ENCODE measurements at places on chromosomes 3 and 15. TPM values are rescaled to one million over a fixed set of nuclear protein-coding genes. Genes with fewer than 3 reads are reported as not detected.

The STX19 gene
- not detected for total RNA-seq

The CHST13 gene
- not detected for total RNA-seq

The IQCF5 gene
- total RNA-seq: not detected

The SPRED1 gene
- 28.4 TPM for total RNA-seq

The SLC51A gene
- not detected for total RNA-seq

The GPR176 gene
- total RNA-seq: 93.1 TPM

The NEK10 gene
- 6.7 TPM for total RNA-seq

The LRRC3B gene
- not detected for total RNA-seq

The ZPLD1 gene
- total RNA-seq: not detected

The GOLGA6C gene
- not detected for total RNA-seq

The TRPM1 gene
- total RNA-seq: not detected

The GASK1A gene
- total RNA-seq: 1.1 TPM

The MKRN3 gene
- total RNA-seq: not detected

The TMIE gene
- not detected for total RNA-seq

The CYP1A2 gene
- total RNA-seq: not detected

The CASR gene
- not detected for total RNA-seq

The FEZF2 gene
- not detected for total RNA-seq

The RLBP1 gene
- total RNA-seq: not detected

The ECE2 gene
- not detected for total RNA-seq

The NOP10 gene
- 381 TPM for total RNA-seq

The LTF gene
- total RNA-seq: not detected

The AGTR1 gene
- total RNA-seq: not detected

The CCDC13 gene
- total RNA-seq: 4.8 TPM

The MYO5C gene
- total RNA-seq: not detected

The RHOV gene
- total RNA-seq: not detected

The ROPN1 gene
- 0.18 TPM for total RNA-seq

The MEX3B gene
- total RNA-seq: 2.9 TPM

The XIRP1 gene
- not detected for total RNA-seq

The TEX55 gene
- not detected for total RNA-seq

The CYP11A1 gene
- 3.2 TPM for total RNA-seq

The RBPMS2 gene
- not detected for total RNA-seq

The CA12 gene
- 39.9 TPM for total RNA-seq

The ZNF860 gene
- total RNA-seq: 0.53 TPM

The CATSPER2 gene
- 0.58 TPM for total RNA-seq

The BCL2A1 gene
- total RNA-seq: 0.86 TPM

The PLCB2 gene
- not detected for total RNA-seq

The MRAS gene
- total RNA-seq: 27.6 TPM

The PSMD6 gene
- total RNA-seq: 116 TPM

The ANKRD63 gene
- not detected for total RNA-seq

The CCR2 gene
- not detected for total RNA-seq

The CHST14 gene
- total RNA-seq: 32.6 TPM
